ENCODE measurements at places on chromosomes 2 and 18. TPM values are rescaled to one million over a fixed set of nuclear protein-coding genes. Genes with fewer than 3 reads are reported as not detected.
A peak's percentile ranks its signal among the peaks of the same experiment; 100 is the strongest.

Gene HOXD13
- polyA plus RNA-seq: not detected

- peak; percentile 68 for DNase-seq
Observed at GRCh38 chr2:9212010-9212635, 5.5 kb downstream of the ASAP2 start.

- no peak for DNase-seq
Observed at GRCh38 chr2:10981941-10982431, 70.3 kb downstream of the KCNF1 start.

Gene TMEM178A
- polyA plus RNA-seq: 7.3 TPM

- DNase-seq: no peak
Observed at GRCh38 chr2:46151577-46151976, 145.6 kb upstream of the EPAS1 start.

Gene ELOA2
- polyA plus RNA-seq: 0.01 TPM

DNA sequence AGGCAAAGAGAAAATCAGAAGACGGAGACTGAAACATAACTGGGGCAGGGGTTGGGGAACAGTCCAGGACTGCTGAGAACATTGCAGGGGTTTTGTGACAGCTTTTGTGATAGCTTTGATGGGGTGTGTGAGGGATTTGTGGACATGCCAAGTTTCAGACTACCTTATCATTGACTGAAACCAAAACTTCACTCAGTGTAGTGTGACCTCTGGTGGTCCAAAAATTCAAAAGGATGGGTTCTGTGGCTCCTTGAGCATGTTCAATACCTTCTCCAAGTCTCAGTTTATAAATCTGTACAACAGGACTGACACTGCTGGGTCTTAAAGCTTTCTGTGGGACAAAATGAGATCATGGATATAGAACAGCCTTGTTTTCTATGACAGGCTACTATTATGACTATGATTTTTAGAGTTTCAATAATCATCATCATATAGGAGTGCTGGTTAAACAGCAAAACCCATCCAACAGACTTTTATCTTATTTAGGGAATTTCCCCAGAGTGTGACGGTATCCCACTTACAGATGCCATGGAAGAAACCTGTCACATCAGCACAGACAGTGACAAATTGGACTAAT lies 259.2 kb upstream of the SLC14A2 start:
- no peak for DNase-seq

DNA sequence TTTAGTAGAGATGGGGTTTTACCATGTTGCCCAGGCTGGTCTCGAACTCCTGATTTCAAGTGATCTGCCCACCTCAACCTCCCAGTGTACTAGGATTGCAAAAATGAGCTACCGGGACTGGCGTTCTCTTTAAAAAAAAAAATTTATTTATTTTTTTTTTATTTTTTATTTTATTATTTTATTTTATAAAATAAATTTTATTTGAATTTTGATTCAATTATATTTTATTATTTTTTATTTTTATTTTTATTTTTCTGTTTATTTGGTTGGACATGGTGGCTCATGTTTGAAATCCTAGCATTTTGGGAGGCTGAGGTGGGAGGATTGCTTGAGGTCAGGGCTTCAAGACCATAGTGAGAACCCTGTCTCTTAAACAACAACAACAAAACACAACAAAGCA lies 32.5 kb downstream of the EEF1B2 start:
- no peak for DNase-seq

Measured in large intestine (tissue), 12 donors.